ENCODE measurements at places on chromosomes 7 and 10.

DNA sequence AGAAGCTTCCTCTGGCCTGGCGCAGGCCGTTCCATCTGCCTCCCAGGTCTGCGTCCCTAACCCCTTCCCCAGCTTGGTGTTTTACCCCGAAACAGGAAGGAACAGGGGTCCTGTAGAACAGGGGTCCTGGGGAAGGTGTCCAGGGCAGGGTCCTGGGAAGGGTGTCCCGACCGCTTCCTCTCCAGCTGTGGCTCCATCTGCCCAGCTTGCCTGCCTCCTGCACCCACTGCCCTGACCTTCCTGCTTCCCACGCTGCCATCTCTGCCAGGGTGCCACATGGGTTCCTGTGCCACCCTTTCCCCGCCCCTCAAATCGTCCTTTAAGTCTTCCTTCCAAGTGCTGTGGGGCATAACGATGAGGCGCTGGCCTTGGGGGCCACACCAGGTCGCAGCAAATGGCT lies 32.4 kb downstream of the WDR86 start:
- DNase-seq = no peak

GRCh38 chr10:3186368-3186767 lies 13.8 kb upstream of the PITRM1 start:
- DNase-seq = no peak

GRCh38 chr10:2278363-2278762 lies 541.0 kb upstream of the ADARB2 start:
- peak; percentile 62 for DNase-seq

DNA sequence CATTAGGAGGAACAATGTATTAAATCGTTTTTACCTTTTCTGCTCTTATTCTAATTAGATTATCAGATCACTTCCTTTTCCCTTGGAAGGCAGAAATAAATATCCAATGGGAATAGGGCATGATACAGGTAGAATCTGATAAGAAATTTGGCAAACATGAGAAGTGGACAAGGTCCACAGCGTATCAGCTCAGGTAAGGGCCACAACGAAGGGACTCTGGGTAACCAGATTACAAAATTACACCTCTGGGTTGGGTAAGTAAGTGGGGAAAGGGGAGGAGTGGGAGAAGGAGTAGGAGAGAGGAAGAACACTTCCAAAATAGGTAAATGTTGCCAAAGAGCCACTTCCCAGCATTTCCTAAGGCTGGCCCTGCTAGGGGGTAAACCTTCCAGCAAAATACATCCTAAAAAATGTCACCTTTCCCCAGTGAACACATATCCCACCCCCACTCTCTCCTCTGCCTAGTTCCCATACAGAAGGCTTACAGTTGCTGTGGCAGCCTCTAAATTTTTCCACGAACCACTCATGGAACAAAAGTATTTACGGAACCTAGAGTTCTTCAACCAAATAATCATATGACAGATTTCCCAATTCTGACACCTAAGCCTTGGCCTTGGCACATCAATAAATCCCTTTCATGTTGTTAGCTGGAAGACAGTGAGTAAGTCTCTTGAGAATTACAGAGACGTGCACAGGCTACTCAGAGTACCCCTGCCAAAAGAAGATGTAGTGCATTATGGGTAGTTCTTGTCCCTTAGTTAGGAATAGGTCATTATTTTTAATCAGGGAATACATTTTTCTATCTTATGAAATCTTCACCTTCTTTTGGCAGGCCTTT lies 51.5 kb upstream of the DLX6 start:
- no peak for DNase-seq

DNA sequence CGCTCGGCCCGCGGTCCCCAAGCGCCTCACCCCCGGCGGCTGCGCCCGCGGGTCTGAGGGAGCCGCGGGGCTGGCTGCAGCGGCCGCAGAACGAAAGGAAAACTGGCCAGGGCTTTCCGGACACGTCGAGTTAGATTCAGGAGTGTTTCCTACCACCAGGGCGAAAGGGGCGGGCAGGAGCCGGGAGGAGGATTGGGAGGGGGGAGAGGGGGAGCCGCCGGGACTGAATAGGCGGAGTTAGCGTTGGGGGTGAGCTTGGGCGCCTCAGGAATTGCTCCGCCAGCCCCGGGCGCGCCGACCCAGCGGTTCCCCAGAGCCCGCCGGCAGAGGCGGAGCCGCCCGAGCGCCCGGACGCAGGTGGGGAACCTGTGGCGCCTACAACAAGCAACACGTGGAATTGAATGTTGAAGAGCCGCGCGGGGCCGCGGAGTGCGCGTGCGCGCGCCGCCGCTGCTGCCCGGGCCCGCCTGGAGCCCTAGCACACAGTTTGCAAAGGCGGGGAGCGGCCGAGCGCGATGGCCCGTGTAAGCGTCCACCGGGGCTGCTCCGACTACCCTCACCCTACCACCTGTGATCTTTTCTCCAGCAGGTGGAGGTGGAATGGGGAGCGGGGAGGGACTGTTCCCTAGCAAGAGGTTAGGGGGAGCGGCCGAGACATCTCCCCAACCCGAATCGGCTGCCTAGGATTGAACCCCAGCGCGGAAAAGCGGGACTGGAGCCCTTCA lies at the start of gene CADPS2:
TSS of gene CADPS2 (minus strand) at position 104 of the 725 bp plus-strand sequence. CDS start 123 bp downstream, outside the sequence.
- peak; percentile 92 for DNase-seq

GRCh38 chr7:132158166-132158565 lies 418.1 kb downstream of the PLXNA4 start:
- no peak for DNase-seq

- no peak for DNase-seq
Measured at GRCh38 chr7:157502701-157503111, 165.9 kb downstream of the DNAJB6 start.

DNA sequence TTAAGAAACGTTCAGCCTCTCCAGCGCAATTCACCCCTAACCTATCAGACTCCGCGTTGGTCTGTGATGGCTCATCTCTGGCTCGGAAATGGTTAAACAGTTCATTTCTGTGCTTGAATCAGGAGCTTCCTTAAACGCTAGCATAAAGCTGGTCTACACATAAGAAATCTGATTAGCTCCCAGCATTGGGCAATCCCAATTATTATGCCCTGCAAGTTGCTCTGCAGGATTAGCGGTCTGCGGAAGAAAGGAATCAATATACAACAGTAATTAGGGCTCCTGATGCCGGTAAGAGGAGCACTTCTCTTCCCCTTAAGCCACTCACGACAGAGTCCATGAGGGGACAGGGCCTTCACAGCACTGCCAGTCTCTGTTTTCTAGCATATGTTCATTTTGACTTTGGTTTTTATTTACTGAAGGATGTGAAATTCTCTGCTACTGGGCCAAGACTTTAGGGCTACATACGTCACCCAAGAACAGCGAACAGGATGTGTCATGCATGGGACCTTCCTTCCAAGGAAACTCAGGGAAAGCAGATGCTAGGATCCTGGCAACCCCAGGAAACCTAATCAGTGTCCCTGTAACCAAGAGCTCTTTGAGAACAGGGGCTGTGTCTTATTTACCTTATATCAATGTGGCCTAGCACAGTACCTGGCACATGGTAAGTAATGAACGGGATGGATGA lies 324.4 kb downstream of the KCNMA1 start:
- DNase-seq = peak; percentile 23

DNA sequence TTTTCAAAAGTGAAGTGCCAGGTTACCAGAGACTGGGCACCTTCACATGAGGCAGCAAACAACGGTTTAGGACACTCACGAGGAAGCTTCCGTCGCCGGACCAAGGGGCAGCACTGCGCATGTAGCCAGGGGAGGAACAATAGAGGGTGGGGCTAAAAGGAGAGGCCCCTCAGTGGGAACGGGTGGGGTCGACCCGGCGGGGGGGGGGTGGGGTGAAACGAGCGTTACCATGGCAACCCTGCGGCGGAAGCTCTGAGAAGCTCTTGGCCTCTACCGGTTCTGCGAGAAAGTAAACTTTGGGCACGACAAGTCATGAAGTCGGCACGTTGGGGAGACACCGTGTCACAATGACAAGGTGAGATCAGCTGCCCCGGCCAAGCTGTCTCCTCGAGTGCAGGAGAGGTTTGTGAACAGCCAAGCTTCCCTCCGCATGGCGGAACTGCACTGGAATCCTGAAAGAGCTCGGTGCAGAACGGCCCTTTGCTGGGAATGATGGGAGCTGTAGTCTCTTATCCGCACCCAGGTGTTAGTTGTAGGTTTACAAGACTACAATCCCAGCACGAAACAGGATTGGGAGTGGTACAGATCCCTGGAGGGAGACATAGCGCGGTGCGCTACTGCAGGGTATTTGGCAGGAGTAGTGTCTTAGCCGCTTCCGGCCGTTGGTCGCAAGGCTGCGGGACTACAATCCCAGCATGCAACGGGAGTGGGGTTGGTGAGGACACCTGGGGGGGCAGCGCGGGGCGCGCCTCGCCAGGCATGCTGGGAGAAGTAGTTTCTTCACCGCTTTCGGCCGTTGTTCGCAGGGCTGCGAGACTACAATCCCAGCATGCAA lies 72.8 kb upstream of the ZNF722 start:
- no peak for DNase-seq

Data from neural progenitor cell (in vitro differentiated cells).